ENCODE measurements at places on chromosomes 6 and 20. TPM values are rescaled to one million over a fixed set of nuclear protein-coding genes. Genes with fewer than 3 reads are reported as not detected.

Gene IDH3B
- 95.3 TPM for total RNA-seq

Gene ADGRG6
- total RNA-seq = 6.4 TPM

Gene L3MBTL1
- total RNA-seq = 15.3 TPM

Gene FAM50B
- 12.4 TPM for total RNA-seq

Gene TUBB2B
- total RNA-seq = 3.2 TPM
